ENCODE measurements at places on chromosomes 2 and 18.

- no peak for DNase-seq
Observed at GRCh38 chr2:166901336-166901735, 13.1 kb downstream of the XIRP2 start.

- no peak for DNase-seq
Observed at GRCh38 chr2:117481608-117482007, 332.9 kb upstream of the DDX18 start.

DNA sequence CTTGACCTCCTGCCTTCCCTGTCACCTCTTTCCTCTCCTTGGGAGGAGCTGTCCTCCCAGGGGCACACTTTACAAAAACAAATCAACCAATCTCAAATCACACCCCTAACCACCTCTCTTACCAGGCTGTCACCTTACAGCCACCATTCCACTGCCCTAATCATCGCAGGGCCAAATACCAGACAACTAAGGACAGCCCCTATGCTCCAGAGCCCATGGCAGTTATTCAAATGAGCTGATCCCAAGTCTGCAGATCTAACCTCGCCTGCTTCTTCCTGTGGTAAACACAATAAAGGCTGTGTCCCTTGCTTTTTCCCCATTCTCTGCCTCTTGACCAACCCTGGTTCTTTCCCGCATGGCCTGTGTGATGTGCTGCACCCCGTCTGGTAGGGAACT lies 154.2 kb upstream of the CNTNAP5 start:
- DNase-seq, result no peak

GRCh38 chr2:128490881-128491691 lies 172.4 kb upstream of the HS6ST1 start:
- DNase-seq, result no peak

GRCh38 chr2:60422826-60423483 lies 130.5 kb downstream of the BCL11A start:
- DNase-seq, result no peak

- no peak for DNase-seq
Observed at GRCh38 chr2:196839574-196839973, 30.4 kb upstream of the C2orf66 start.

- no peak for DNase-seq
Observed at GRCh38 chr2:120318626-120319025, 27.3 kb upstream of the INHBB start.

DNA sequence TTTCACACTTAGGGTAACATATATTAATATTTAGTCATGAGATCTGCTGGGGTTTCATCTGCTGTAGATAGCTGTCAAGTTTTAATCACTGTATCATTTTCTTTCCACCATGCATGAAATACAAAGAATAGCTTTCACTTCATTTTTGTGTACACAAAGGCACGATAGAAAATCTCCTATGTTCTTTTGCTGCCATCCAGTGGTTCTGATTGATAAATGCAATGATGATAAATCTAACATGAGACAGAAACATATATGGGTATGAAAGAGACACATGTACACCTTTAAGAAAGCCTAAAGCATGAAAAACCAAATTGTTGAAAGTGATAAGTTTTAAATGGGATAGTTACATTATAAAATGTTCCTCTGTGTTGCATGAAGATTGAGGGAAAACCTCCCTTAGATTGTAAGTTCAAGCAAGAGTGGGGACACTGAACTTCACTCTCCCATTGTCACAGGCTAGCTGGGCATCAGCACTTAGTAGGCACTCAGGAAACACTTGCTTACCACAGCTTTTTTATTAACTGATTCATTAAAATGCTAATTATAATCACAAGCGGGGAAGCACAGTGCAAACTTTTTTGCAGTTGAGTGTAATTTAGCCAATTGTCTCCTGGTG lies 31.2 kb downstream of the C1D start:
- DNase-seq, result peak; percentile 39

DNA sequence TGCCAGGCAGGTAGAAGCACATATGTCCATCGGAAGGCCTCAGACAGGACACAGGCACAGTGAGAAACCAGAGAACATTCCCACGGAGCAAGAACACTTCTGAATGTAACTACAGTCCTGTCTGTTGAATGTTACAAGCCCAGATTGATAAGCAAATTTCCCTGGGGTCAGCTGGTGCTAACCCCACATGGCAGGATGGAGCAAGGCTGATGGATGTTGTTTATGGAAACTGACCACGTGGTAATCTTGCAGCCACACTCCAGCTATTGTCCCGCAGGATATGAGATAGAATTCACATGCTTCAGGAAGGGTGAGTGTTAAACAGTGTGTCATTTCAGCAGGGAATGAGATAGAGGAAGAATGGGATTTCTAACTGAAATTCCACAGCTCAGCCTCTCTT lies 138.8 kb upstream of the COPS8 start:
- no peak for DNase-seq

DNA sequence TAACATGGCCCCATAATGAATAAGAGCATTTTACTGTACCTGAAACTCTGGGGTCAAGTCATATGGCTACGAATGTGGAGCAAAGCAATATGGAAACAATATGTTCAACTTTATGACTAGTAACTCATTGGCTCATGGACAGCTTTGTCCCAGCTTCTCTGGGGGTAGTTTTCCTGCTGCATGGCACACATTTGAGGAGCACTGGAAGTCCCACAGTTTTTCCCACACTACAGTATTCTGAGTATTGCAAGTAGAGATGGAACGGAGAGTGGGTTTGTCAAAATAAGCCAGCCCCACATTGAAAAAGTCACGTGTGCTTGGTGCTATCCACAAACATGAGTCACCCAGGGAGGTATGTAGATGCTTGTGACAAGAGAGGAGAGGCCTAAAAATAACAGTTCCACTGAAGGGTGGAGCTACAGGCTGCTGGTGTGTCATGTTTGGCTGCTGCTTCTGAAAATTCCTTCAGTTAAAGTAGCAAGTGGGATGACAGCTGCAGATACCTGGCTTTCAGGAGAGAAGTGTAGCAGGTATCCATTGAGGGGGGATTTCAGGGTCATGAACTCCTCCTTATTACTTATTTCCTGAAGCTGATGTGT lies 48.2 kb upstream of the CTAGE1 start:
- peak; percentile 50 for DNase-seq

DNA sequence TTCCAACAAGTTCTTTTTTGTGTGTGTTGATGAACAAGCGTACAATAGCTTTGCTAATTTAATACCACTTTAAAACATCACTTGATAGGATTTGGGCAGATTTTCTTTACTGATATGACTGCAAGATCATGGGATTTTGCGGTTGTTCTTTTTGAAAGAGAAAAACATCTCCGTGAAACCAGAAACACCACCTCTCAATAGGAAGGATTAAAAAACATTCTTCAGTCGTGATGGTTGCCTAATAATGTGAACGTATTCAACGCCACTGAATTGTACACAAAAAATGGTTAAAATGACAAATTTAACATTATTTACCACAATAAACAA lies 19.3 kb downstream of the RBMS1 start:
- peak; percentile 38 for DNase-seq

DNA sequence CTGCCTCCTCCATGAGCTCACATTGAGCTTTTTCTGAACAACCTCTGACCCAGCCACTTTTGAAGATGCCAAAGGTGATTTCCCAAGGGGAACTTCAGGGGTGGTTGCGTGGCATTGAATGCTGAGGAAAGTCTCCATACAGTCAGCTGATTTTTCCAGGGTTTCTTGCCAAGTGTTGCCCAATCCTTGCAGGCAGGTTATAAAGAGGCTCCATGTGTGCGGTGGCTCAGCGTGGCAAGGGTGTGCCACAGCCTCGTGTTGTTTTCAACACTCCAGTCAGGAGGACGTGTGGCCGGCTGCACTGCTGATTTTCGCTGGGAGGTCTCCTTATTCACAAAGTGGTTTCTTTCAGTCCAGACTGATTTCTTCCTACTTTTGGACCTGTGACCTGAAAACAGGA lies 81.4 kb upstream of the GATA6 start:
- no peak for DNase-seq

DNA sequence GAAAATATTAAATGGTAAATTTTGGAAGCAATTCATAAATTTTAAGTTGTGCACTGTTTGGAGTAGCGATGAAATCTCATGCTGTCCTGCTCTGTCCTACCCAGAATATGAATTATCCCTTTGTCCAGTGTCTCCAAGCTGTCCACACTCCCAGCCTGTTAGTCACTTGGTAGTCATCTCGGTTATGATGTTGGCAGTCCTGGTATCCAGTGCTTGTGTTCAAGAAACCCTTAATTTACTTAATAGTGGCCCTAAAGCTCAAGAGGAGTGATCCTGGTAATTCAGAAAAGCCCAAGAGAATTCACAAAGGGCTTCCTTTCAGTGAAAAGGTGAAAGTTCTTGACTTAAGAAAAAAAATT lies 71.8 kb upstream of the STAM2 start:
- no peak for DNase-seq

DNA sequence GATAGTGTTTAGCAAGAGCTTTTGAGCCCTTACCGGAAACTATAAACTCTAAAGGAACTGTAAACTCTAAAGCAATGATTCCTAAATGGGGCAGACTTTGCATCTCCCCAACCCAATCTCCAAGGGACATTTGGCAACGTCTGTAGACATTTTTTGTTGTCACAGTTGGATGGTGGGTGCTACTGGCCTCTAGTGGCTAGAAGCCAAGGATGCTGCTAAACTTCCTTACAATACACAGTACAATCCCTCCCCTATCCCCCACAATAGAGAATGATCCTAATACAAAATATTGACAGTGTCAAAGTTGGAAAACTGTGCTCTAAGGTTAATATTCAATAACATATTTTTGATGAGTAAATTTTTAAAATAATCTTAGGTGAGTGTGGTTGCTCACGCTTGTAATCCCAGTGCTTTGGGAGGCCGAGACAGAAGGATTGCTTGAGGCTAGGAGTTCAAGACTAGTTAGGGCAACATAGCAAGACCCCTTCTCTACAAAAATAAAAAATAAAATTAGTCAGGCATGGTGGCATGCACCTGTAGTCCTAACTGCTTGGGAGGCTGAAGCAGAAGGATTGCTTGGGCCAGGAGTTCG lies 66.7 kb downstream of the PTPN4 start:
- peak; percentile 65 for DNase-seq

DNA sequence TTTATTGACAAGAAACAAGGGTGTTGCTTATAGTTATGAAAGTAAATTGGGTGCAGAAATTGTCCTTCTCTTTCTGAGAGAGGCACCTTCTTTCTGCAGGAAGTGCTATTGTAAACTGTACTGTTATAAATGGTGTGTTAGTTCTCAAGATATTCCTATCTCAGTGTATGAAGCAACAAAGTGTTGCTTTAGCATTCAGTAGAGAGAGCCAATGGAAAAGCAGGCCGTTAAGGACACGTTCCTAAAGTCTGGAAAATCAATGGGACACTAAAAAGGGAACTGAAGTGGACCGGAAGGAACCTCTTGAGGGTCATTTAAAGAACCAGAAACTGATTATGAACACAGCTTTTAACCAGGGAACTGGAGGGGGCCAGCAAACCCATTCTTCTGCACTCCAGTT lies 510.0 kb upstream of the ZEB2 start:
- DNase-seq, result no peak

GRCh38 chr18:79197531-79197930 lies 128.3 kb downstream of the ATP9B start:
- DNase-seq, result no peak

- DNase-seq, result no peak
Observed at GRCh38 chr2:26706616-26707473, 14.3 kb downstream of the KCNK3 start.

- no peak for DNase-seq
Observed at GRCh38 chr18:27879540-27879939, 297.4 kb downstream of the CDH2 start.

DNA sequence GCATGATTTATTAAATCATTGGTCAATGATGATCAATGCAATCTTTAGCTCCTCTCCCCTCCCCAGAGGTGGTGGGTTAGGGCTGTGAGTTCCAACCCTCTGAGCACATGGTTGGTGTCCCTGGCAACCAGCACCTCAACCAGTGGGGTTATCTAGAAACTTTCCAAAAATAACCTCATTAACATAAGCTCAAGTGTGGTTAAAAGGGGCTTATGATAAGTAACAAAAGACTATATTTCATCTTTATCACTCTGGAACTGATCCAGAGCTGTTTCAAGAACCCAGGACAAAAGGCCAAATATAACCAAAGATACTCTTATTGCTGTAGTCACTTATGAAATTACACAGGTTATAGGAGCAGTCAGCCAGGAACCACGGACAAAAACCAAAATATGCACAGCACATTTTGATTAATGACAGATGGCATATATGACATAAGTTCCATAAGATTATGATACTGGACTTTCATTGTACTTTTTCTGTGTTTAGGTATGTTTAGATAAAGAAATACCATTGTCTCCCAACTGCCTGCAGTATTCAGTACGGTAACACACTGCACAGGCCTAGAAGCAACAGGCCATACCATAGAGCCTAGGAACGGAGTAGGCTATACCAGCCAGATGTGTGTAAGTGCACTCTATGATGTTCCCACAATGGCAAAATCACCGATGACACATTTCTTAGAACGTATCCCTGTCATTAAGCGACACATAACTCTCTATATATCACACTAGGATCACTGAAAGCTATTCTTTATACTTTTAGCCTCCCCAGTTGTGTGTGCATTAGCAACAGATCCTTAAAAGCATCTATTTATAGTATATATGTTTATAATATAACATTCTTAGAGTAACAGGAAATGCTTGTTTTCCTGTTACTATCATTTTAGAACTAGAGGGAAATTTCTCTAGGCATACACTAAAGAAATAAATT lies 31.9 kb downstream of the KIDINS220 start:
- no peak for DNase-seq

GRCh38 chr2:2800697-2801096 lies 469.6 kb upstream of the MYT1L start:
- no peak for DNase-seq

DNA sequence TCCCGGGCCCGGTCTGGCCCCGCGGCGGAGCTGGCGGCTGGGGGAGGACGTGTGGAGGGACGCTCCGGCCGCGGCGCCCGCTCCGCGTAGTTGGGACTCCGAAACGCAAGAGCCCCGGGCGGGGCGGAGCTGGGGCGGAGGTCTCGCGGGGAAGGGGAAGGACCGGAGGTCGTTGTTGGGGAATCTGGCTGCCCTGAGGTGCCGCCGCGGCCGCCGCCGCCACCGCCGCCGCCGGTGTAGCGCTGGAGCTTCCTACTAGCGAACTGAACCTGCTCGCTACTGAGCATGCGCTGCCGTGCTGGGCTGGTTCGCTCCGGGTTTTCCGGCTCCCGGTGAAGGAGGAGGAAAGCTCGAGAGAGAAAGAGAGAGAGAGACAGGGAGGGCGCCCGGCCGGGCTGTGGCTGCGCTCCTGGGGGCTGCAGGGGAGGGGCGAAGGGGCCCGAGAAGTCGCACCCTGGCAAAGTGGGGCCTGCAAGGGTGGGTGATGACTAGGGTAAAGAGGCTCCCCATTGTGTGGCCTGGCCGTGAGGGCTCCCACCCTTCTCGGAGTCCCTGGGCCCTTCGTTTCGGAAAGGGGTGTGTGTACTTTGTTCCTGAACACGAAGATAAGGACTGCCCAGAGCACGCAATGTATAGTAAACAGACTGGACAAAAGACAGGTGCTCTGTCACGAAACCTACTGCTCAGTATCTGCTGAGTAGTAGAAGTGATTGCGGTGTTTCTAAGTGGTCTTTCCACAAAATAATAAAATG lies at the start of gene SOS1:
Gene SOS1, minus strand, starts transcription at position 281 of the 752 bp plus-strand sequence. CDS start 629 bp downstream, outside the sequence.
- DNase-seq, result peak; percentile 94

GRCh38 chr18:59485382-59485781 lies 126.3 kb upstream of the LMAN1 start:
- no peak for DNase-seq

GRCh38 chr2:100909534-100910081 lies 89.7 kb downstream of the NPAS2 start:
- no peak for DNase-seq

Data from CD4-positive, alpha-beta T cell treated with Interleukin-21 for 1 hour (primary cell).